Skin of body (tissue), 3 donors: ENCODE measurements at places on chromosomes 1 and 21. TPM values are rescaled to one million over a fixed set of nuclear protein-coding genes. Genes with fewer than 3 reads are reported as not detected.

- no peak for DNase-seq
Measured at GRCh38 chr1:78536427-78536826, 45.7 kb downstream of the PTGFR start.

KLF17 gene
- not detected for total RNA-seq

DNA sequence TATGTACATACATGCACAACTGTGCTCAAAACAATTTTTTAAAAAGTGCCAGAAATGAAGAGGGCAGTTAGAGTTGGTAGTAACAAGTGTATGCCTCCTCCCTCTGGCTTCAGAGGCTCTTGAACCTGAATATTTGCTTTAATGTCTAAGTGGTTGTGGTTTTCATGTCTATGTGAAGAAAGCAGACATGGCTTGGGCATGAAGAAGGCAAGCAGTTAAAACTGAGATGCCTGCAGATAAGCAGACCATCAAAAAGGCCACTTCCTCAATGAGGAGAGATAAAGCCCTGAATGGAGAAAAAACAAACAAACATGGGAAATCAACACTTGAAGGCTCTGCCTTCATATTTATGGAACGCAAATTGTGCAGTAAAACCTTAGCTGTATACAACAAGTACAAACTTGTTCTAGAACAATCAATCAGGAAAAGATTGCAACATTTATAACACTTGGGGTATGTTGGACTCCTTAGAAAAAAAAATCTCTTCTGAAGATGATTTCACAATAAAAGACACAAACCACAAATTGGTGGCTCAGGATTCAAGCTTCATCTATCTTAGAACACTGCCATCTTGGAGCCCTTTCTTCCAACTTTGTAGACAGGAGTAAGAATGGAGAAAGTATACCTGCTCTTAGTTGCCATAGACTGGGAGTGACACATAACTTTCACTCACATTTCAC lies 52.7 kb upstream of the PLA2G4A start:
- no peak for DNase-seq

DNA sequence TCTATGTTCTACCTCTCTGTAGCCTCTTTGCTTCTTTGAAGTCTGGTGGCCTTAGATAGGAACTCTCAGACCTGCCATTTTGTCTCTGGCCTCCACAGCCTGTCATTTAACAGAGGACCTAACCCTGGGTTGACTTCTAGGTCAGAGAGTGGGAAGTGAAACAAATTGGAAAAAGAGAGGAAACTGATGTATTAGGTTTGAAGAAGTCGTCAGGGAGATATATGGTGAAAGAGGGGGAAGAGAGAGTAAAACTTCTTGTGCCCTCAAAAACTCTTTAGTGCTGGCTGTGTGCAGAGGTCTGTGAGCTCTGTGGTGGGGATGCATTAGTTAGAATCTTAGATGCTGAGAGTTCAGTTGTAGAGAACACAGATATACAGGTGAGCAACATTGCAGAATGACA lies 30.2 kb upstream of the CD1D start:
- no peak for DNase-seq

SELENBP1 gene
- total RNA-seq, result 46.2 TPM

DNA sequence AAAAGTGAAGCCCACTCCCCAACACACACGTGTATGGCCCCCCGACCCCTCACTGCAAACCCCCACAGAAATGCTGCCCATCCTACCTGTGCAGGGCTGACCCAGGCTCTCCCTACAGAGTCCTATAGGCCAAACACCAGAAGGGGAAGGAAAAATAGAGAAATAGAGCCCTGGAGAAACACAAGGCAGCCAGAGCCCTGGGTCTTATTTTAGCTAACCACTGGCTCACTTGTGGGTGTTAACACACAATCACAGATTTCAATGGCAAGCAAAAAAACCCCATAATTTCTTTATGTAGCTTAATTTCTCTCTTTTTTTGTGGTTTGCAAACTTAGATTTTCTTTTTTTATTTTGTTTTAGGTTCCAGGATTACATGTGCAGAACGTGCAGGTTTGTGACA lies 989 bp upstream of the PIGR start:
- DNase-seq, result no peak
